ENCODE measurements at places on chromosomes 7 and 10.

DNA sequence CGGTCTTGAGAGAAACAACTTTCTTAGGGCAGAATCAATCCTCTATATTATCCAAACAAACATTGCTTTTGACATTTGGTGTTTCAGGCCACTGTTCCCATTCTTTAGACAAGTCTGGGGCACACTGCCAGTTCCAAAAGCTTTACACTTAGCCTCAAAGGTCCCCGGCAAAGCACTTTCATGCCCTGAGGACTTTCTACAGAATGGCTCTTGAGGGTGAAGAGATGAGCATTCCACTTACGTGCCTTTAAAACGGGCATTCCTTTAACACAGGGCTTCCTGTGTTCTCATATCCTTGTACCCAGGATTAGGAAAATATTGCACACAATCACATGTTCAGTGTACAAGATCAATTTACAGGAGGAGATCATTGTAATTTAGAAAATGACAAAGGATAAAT, 13.1 kb upstream of the TMEM213 start:
- no peak for DNase-seq

DNA sequence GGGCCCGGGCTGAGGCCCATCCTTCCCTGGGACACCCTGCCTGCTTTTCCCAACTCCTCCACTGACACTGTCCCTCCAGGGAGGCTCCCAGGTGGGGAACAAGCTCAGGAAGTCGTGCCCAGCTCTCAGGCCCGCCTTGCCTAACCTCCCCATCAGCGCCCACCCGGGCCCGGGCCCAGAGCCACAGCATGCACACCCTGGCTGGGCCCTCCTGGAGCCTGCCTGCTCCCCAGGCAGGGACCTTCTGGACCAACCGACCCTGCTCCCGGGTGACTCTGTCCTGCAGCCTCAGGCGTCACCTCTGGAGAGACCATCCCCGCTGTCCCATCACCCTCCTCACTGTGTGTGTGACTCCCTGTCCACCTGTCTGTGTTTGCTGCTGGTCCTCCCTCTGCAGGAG, 1.8 kb upstream of the TMEM184A start:
- DNase-seq = no peak

DNA sequence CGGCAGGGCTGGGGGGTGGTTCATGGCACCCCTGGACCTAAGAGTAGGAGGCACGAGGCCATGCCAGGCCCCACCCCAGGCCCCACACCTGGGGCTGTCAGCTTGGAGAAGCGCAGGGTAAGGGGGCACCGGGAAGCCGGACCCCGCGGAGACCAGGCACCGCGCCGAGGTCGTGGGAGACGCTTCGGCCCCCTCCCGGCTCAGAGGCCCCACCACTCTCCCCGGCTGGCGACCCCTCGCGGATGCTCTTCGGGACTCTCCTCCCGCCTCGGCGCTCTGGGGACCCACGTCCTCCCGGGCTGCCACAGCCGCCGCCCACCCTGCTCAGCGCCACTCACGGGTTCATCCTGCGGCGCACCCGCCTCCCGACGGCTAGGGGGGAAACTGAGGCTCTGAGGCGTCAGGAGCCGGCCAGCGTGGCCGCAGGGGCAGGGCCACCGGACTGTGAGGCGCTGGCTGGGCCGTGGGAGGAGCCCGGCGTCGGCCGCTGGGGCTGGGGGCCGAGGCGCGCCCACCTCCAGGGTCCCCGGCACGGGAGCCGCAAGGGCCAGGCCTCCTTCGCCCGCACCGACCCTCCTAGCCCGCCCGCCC, 25.9 kb downstream of the PDGFA start:
- no peak for DNase-seq

- no peak for DNase-seq
Measured at GRCh38 chr10:77715088-77715487, 77.5 kb upstream of the KCNMA1 start.

DNA sequence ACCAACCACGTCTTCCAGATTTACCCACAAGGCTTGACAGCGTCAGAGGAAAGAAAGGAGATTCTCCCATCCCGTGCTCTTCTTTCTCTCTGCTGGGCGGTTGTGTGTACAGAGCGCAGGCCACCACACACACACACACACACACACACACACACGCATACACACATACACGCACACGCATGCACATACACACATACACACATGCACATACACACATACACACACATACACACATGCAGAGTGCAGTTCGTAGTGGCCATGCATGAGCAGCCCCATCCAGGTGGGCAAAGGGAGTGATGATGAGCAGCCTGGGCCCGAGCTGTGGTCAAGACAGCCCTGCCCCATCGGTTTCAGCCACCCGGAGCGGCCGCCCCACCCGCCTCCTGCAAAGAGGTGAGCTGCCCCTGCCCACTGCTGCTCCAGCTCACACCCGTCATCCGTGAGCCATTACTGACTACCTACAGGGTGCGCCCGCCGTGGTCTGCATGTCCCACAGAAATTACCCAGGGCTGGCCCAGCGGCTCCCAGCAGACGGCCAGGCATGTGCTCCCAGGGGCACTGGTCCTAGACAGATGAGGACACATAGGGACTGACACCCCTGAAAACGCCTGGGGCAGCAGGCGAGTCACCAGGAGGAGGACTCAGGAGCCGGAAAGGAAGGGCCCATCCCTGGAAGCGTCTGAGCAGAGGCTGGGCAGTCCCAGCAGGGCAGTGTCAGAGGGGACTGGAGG, 69.6 kb downstream of the ASB13 start:
- DNase-seq = no peak

DNA sequence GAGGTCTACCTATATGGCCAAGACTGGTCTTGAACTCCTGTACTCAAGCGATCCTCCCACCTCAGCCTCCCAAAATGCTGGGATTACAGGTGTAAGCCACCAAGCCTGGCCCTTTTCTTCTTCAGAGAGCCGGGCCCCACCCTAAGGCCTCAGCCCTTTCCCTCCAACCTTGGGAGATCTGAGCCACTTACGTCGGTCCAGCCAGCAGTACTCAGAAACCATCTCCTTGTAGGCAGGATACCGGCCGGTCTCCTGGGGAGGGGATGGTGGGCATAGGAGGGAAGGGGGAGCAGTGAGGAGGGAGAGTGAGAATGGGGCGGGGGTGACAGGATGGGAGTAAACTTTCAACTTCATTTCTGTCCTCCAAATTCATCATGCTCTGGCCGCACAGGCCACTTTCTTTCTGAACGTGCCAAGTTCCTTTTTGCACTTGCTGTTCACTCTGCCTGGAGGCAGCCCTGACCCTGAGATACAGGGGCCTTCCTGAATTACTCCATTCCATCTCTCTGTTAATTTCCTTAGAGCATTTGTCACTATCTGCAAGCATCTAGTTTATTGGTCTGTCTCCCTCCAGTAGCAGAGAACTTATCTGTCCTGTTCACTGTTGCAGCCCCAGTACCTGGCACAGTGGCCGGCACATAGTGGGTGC, 10.4 kb downstream of the PDZD7 start:
- DNase-seq = no peak

DNA sequence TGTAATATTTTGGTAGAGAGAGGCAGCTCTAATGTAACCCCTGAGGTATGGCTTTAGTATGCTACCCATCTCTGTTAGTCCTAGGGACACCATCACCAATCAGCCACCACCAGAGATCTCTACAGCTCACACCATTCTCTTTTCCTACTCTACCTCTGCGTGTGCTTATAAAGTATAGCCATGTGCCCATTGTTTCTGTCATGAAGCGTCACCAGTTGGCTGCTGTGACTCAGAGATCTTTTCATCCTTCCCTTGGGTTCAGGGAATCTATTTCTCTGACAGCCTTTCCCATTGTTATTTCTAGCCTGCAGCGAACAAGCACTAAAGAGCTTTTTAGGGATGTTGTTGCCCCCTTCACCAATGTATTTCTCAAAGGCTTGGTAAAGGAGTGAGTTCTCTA, 103.3 kb downstream of the TPST1 start:
- no peak for DNase-seq

- no peak for DNase-seq
Measured at GRCh38 chr10:38047666-38048065, 37.2 kb downstream of the ZNF33A start.

- DNase-seq = no peak
Measured at GRCh38 chr7:90411510-90411909, 8.2 kb downstream of the CLDN12 start.

DNA sequence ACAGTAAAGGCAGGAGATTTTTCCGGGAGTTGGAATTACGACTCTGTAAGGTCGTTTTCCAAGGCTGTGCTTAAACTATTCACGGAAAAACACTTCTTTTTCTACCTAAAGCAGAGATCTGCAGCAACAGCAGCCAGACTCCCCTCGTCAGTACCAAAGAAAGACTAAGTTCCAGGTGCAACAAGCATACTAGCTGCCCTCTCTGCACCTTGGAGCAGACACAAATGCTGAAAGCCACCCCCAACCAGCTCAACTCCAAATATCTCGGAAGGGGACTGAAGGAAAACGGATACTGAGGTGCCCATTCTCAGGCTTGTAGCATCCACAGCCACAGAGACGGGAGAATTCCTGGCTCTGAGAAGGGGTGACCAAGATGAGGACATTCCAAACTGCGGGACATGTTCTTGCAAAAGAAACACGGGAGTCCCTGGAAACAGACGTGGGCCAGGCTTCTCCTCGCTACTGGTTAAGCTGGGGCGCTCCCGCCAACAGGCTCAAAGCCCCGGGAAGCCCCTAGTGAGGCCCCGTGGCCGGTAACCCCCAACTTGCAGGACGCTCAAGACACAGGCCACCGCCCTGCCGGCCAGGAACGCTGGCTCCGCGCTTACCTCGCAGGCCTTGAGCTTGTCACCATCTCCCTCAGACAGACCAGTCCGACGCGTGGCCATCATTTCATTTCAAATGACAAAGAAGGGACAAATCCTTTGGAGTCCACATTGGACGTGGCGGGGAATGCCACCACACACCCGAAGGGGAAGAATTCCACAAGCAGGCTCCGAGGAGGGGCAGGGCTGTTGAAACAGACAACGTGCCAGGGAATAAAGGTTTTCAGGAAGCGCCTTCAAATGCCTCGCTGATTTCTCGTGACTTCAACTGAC, 2.2 kb downstream of the ARHGAP21 start:
- peak; percentile 71 for DNase-seq

GRCh38 chr7:80186721-80187120, 52.1 kb downstream of the GNAI1 start:
- DNase-seq = no peak

DNA sequence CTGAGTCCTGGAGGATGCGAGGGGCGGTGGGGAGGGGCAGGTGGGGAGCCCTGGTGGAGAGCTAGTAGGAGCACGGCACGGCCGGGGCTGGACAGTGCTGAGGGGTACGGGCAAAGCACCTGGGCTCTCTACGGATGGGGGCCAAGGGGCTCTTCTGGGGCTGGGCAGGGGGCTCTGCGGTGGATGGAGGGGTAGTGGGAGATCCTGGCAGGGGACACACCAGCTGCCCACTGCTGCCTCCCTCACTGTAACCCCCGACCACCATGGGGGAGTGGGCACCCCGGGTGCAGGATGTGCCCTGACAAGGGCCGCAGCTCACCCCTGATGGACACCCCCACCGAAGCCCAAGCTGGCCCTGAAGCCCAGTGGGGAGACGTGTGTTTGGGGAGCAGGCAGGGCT, 203.3 kb downstream of the ELFN1 start:
- no peak for DNase-seq

DNA sequence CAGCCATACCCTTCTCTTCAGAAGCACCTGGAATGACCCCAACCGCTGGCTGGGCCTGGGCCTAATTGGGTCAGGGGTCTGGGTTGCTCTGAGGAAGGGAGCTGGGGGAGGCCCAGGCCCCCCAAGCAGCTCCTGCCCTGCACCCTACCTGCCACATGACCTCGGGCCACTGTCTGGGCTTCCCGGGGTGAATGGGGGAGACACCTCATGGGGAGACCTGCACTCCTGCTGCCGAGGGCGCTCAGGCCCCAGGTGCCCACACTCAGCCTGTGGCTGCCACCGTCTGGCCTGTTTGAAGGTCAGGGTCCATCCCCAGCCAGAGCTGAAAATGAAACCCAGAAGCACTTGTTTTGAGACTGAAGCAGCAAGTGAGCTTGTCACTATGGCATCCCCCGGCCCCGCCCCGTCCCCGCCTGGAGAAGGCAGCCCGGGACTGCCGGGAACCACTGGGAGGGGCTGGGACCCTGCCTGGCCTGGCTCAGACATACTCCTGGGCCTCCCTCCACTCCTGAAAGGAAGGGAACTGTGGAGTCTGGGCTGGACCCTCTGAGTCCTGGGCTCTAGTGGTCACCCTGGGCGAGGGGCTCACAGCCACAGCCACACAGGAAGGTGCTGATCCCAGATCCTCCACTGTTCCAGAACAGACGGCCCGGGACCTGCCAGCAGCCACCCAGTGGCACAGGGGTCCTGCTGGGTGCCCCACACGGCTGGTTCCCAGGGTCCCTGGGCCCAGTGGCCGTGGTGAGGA, 7.4 kb upstream of the MICALL2 start:
- no peak for DNase-seq

DNA sequence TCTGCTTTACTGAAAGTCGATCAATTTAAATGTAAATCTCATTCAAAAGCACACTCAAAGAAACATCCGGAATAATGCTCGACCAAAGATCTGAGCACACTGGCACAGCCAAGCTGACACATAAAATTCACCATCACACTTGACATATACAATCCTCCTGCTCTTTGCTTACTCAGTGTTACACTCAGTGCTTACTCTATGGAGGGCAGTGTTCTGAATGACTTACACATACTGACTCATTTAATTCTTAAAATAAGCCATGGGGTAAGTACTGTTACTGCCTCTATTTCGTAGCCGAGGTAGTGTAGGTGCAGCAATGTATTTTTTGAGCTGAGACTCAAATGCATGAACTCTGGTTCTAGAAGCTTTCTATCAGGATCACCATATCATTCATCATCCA, 421.5 kb upstream of the LRRN3 start:
- DNase-seq = no peak

DNA sequence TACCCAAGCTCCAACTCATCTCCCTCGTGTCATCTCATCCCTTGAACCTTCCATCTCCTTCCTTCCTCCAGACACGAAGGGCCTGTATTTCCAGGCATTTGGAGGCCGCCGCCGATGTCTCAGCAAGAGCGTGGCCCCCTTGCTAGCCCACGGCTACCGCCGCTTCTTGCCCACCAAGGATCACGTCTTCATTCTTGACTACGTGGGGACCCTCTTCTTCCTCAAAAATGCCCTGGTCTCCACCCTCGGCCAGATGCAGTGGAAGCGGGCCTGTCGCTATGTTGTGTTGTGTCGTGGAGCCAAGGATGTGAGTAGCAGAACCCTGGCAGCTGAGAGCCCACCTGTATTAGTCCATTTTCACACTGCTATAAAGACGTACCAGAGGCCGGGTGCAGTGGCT, 5.5 kb downstream of the FBXO24 start:
- no peak for DNase-seq

DNA sequence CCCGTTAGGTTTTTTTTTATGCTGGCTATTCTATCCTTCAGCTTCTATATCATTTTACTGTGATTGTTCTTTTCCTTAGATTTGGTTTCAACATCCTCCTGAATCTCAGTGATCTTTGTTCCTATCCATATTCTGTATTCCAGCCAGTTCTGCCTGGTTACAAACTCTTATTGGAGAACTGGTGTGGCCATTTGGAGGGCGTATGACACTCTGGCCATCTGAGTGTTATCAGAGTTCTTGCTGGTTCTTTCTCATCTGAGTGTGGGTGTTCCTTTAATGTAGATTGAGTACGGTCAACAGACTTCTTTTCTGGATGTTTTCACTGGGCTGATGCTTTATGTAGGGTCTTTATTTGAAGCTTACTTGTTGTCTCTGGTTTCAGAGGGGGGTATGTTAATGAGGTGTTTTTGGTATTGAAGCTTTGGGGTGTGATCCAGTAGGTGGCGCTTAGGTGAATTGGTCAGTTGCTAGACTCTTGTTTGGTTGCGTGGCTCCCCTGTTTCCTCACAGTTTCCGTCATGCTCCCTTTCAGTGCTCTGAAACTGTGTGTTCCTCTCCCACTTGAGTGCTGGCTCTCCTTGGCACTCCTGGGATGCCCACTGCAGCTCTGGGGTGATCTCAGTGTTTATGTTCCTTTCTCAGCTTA, 80.7 kb downstream of the FANK1 start:
- DNase-seq = no peak

- no peak for DNase-seq
Measured at GRCh38 chr7:130960208-130960988, 226.4 kb upstream of the KLF14 start.

All from ecto neural progenitor cell (in vitro differentiated cells).